ENCODE measurements at places on chromosomes 2 and 18.
A peak's percentile ranks its signal among the peaks of the same experiment; 100 is the strongest.

- peak; percentile 98 for DNase-seq
Measured at GRCh38 chr18:38940863-38941531, 1375.4 kb upstream of the CELF4 start.

DNA sequence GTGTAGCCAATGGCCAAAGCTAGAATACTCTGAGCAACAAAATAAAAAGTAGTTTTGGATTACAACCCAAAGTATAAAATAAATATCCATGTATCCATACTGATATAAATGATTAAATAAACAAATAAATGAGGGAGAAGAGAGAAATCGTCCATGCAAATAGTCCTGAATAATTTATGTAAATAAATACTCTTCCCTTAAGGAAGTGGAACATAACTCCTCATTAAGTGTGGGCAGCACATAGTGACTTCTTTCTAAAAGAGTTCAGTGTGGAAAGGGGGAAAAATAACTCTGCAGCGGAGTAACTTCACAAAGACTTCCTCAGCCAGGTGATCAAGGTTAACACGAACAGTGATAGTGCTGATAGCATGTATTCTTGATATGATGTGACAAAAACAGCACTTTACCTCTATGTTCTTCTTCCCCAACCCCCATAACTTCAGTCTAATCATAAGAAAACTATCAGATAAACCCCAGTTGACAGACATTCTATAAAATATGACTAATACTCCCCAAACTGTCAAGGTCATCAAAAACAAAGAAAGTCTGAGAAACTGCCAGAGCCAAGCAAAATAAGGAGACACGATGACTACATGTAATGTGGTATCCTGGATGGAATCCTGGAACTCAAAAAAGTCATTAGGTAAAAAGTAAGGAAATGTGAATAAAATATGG, 30.7 kb downstream of the METTL8 start:
- DNase-seq: no peak

GRCh38 chr2:42296226-42296625, 64.8 kb downstream of the COX7A2L start:
- no peak for DNase-seq

DNA sequence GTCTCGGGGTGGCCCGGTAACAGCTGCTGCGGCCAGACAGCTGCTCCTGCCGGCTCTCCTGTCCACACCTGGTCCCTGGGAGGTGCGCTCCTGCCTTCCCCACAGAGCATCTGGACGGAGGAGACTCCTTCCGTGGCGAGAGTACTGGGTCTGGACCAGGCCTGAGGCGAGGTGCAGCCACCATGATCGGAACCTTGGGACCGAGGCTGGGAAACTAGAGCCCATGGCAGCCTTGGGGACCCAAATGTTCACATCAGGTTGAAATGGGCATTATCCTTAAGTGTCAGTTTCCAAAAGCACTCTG, 628 bp downstream of the GIGYF2 start:
- DNase-seq: no peak

DNA sequence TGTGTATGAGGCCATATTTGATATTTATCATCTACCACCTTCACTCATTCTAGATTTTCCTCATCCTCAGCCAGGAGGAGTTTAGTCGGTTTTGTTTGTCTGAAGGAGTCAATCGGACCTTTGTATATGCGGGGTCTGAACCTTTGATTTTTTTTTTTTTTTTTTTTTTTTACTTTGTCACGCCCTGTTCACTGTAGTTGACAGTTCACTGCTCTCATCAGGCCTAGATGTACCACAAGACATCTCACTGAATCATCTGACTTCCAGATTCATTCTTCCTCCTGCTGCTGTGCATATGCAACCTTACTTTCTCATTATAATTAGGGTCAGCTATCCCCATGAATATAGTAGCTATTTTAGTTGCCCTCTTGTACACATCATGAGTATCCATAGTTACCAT, 133.2 kb downstream of the ARHGAP15 start:
- no peak for DNase-seq

- no peak for DNase-seq
Measured at GRCh38 chr2:42171396-42171980, 2.3 kb downstream of the EML4 start.

DNA sequence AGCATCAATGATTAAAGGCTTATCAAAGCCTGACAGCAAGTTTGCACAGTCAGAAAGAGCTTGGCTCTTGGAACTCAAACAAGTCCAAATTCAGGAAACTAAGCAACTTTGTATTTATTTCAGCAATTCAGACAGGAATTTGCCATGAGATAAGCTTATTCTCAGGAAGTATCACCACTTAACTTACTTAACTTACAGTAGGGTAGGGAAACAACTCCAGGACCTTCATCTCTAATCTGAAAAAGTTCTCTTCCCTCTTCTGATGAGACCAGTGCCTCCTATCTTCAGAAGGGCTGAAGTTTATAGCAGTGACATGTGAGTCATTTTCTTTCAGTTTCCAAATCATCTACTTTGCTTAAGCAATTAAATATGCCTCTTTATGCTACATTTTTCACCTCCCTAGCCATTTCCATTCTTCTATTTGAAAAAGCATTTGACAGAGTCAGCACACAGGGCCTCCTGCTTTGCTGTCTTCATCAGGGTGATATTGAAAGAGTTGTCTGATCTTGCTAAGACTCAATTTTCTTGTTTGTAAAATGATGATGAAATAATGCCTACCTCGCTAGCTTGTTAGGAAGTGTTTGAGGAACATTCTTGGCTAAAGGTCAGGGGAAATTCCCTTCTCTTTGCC, 389.5 kb downstream of the RND3 start:
- no peak for DNase-seq

DNA sequence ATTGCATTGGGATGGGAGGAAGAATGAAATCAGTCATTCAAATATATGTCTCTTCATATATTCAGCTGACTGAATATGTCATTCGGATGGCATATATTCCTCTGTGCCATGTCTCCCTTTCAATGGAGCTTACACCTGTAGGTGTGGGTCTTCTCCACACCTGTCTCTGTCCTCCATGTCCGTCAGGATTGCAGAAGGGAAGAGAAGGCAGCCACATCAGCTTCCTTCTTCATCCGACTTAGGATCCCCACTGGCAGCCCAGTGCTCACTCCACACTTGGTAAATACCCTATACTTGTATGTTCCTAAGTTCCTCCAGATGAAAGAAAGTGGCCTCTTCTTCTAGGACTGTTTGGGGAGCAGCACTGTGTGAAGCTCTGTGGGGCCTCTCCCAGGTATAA, 250.1 kb downstream of the BCL2 start:
- no peak for DNase-seq

GRCh38 chr2:16189029-16189835, 248.9 kb downstream of the MYCN start:
- DNase-seq: no peak

- DNase-seq: no peak
Measured at GRCh38 chr18:79169958-79170555, 100.9 kb downstream of the ATP9B start.

GRCh38 chr18:34953212-34953611, 88.0 kb upstream of the MAPRE2 start:
- DNase-seq: no peak

GRCh38 chr2:200125444-200126284, 170.3 kb downstream of the MAIP1 start:
- DNase-seq: no peak

DNA sequence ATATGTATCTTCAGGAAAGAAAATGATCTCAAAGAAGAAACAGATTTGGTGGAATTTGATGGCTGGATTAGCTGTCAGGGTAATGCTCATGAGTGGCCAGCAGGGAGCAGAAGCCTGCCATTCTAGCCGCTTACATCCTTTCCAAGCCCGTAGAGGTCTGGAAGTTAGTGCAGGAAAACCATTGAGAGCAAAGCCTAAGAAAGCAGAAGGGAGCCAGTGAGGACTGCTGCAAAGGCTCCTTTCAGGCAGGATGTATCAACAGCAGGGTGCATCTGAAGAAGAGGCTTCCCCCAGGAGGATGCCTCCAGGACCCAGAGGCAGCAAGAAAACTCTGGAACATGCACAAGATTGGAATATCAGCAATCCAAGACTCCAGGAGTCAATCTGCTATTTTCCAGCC, 22.9 kb upstream of the LBH start:
- peak; percentile 19 for DNase-seq

DNA sequence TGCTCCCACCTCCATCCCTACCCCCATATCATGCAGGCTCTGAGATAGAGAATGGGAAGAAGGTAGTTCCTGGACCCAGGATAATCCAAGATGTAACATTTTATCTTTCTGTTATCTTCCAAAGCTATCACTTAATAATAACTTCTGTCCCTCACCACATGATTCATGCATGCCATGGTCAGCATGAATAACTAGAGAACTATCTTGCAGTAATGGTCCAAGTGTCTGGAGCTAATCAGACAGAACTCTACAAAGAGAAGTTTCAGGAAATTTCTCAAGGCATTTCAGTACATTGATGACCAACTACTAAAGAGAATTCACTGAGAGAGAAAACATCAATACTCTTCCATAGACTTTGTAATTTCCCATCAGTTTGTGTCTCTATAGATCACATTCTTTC, 1469.7 kb upstream of the PIK3C3 start:
- DNase-seq: no peak

DNA sequence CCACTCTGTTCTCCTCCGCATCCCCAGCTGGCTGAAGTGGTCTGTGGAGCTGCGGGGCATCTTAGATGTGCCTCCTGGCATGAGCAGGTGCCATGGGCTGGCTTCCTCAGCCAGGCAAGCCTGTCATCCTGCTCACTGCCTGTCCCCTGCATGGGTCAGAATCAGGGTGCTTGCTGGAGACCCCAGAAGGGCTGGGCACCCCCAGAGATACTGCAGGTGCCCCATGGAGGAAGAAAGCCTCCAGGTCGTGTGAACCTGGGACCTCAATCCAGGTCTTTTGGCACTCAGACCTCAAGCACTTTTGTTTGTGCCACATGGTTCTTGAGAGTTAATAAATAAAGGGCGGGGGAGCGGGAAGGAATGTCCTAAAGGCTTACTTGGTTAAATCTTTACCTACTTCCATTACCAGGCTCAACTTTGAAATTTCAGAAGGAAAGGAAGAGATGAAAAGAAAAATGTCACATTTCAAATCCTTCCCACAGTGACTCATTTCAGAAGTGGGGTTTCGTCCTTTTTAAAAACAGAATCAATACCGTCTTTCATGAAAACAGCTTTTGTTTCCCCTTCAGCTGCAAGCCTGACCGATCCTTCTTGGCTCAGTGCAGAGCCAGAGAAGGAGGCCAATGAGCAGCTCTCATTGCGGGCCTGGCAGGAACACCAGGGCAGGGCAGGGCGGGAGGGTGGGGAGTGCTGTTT, 69.9 kb downstream of the RHOB start:
- DNase-seq: no peak

- no peak for DNase-seq
Measured at GRCh38 chr2:227182765-227183164, 18.3 kb downstream of the COL4A3 start.

GRCh38 chr2:190785334-190785733, 95.3 kb upstream of the GLS start:
- no peak for DNase-seq

- DNase-seq: no peak
Measured at GRCh38 chr2:3222636-3223035, 155.0 kb downstream of the EIPR1 start.

GRCh38 chr18:48080546-48080945, 150.1 kb upstream of the SMAD2 start:
- no peak for DNase-seq

DNA sequence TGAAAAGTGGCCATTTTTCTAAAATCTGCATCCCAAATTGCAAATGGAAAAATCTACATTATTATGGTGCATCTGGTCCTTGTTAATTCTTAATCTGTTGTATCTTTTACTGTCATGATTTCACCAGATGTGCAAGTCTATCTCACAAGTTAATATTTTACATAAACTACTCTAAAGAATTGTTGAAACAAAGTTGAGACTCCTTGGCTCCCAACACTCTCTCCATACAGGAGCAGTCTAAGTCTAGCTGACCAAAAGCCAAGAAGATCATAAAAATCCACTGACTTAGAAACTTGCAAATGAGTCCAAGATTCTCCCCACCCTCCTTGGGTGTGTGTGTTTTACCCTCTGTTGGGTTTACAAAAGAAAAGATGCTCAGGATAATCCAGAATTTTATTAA, 85.1 kb downstream of the NCKAP5 start:
- no peak for DNase-seq

GRCh38 chr2:191560411-191560980, 117.4 kb upstream of the NABP1 start:
- DNase-seq: no peak

GRCh38 chr18:65990944-65991708, 240.3 kb downstream of the CDH7 start:
- no peak for DNase-seq

- DNase-seq: no peak
Measured at GRCh38 chr2:5742126-5742525, 49.9 kb downstream of the SOX11 start.

DNA sequence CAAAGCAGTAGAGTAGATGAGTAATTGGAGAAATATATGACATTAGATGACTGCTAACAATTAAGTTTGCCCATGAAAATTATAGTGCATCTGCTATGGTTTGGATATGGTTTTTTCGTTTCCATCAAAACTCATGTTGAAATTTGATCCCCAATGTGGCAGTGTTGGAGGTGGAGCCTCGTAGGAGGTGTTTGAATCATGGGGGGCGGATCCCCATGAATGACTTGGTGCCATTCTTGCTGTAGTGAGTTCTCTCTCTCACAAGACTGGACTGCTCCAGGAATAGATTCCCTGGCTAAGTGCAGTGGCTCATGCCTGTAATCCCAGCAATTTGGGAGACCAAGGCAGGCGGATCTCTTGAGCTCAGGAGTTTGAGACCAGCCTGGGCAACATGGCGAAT, 9.7 kb upstream of the CUL3 start:
- no peak for DNase-seq

GRCh38 chr2:86035883-86036668, 69.6 kb downstream of the POLR1A start:
- no peak for DNase-seq

GRCh38 chr18:69267895-69268294, 132.8 kb upstream of the DOK6 start:
- no peak for DNase-seq

DNA sequence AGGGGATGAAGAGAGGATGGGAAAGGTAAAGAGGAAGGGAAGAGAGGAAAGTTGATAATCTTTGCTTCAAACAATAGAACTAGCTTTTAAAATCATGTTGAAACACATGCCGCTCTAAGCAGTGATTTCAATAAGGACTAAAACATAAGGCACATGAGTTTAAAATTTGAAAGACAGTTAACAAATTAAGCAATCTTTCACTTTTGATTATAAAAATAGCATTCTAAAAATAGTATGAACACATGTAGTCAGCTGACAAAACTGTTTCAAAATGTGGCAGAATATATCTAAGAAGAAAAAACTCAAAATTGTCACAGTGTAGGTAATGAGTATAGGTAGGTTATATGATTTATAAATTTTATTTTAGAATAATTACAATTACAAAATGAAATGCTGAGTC, 25.3 kb downstream of the PSME4 start:
- DNase-seq: no peak

GRCh38 chr2:42929546-42930024, 137.2 kb upstream of the HAAO start:
- no peak for DNase-seq

DNA sequence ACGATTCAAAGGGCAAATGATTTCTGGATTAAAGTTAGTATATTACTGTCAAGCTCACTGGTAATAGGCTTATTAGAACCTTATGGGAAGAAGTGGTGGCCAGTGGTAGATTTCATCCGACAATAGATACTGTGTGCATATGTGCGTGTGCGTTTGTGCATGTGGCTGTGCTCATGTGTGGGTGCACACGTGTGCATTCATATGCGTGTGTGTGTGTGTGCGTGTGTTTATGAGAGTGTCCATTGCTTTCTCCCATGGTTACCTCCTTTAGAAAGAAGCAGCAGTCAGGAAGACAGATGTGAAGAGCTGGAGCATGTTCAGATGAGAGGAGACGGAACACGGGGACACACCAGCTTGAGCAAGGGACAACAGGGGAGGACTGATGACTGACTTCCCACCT, 8.9 kb upstream of the MROH2A start:
- no peak for DNase-seq

Measured in keratinocyte (primary cell).